ENCODE measurements at places on chromosomes 12 and 14. TPM values are rescaled to one million over a fixed set of nuclear protein-coding genes. Genes with fewer than 3 reads are reported as not detected.

CLEC1A gene
- total RNA-seq, result 1.0 TPM

ARHGEF40 gene
- total RNA-seq, result 32.4 TPM

CLBA1 gene
- 2.1 TPM for total RNA-seq

TAS2R9 gene
- 0.52 TPM for total RNA-seq

CFAP54 gene
- total RNA-seq, result 2.1 TPM

PTPRO gene
- 2.1 TPM for total RNA-seq

DTX1 gene
- 3.1 TPM for total RNA-seq

NCKAP5L gene
- 19.3 TPM for total RNA-seq

MORN3 gene
- under 0.01 TPM for total RNA-seq

P3H3 gene
- total RNA-seq, result 19.8 TPM

SAMD15 gene
- not detected for total RNA-seq

ARHGDIB gene
- total RNA-seq, result 17.2 TPM

CPM gene
- 2.1 TPM for total RNA-seq

BCL11B gene
- 1.0 TPM for total RNA-seq

ARL1 gene
- 42.3 TPM for total RNA-seq

STAC3 gene
- 166 TPM for total RNA-seq

HSPB8 gene
- 94.5 TPM for total RNA-seq

FBXO34 gene
- 24.5 TPM for total RNA-seq

DLK1 gene
- 283 TPM for total RNA-seq

LPAR5 gene
- total RNA-seq, result 1.0 TPM

NTF3 gene
- 2.6 TPM for total RNA-seq

ERGIC2 gene
- 19.8 TPM for total RNA-seq

RHEBL1 gene
- total RNA-seq, result 0.52 TPM

MANSC4 gene
- total RNA-seq, result not detected

Measured in skeletal muscle tissue (tissue), 5 donors.